ENCODE measurements at places on chromosomes 6 and 20.

DNA sequence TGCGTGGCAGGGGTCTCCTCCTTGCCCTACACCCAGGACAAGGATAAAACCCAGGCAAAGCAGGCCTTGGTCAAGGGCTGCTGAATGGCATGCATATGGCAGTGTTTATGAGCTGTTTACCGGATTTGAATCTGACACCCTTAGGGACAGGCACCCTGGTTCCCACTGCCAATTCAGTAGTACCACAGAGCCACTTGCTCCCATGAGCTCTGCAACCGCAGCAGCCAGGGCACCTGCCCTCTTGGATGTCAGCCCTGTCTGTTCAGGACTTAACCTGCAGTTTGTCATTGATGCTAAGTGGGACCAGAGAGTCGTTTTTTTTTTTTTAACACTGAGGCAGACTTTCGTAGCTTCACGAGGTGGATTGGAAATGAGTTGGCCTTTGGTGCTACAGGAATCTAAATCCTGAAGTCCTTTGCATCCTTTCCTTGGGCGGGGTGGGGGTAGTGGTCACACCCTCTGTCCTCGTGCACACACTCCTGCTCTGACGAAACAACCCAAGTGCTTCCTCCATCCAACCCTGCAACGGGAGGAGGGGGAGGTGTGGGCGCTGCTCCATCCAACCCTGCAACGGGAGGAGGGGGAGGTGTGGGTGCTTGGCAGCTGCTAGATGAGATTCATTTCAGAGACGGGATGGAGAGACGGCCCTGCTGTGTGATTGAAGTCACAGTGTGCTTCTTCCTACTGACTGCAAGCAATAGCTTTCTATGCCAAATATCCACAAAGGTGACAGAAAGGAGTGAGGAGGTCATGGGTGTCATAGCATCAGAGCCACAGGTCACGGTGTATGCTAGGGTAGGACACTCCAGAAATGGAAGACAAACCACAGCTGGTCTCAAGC lies 166.5 kb downstream of the SMOC2 start:
- DNase-seq: no peak

DNA sequence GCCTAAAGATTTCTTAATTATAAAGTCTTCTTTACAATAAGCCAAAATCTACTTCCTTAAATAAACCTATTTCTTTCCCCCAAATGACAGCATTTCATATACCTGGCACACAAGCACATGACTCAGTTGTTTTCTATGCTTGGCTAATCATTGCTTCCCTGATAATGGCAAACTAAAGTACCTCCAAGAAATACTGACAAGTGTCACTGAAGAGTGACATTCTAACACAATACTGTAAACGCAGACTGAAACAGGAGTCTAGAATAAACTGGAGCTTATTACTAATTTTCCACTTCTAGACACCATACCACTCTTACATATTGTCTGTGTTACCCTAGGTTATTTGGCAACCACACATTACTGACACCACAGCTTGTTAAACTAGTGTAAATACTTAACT lies 14.3 kb downstream of the SYNCRIP start:
- no peak for DNase-seq

DNA sequence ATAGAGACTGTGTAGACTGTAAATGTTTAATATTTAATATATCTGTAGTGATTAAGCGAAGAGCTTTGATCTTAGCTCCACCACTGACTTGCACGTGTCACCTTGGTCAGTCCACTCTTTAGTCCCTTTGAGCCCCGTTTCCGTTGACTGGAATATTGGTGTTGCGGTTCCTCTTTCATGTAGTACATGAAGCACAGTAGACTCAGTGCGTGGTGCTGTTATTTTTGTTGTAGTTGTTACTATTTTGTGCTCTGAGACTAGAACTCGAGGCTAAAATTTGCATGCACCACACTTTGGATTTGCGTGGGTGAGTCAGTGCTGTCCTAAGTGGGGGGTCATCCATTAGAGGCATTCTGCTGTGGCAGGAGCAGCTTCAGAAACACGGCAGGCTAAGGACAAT lies 291.4 kb downstream of the QKI start:
- no peak for DNase-seq

DNA sequence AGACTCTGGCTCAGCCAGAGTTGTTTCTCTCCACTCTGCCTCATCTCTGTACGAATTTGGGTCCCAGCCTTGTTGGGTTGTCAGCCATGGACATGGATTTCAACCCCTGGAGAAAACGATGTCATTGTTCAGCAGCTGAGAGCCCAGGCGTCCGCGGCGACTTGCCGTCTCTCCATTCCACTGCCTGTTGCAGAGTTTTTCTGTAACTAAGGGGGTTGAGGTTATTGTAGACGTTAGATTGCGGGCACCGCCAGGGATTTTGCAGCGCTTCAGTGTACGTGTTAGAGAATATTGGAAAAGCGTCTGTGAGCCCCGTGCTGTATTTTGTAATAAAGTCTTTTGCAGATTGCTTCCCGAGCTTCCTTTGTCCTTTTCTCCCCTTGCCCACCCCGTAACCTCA lies 13.1 kb upstream of the RBM38 start:
- no peak for DNase-seq

DNA sequence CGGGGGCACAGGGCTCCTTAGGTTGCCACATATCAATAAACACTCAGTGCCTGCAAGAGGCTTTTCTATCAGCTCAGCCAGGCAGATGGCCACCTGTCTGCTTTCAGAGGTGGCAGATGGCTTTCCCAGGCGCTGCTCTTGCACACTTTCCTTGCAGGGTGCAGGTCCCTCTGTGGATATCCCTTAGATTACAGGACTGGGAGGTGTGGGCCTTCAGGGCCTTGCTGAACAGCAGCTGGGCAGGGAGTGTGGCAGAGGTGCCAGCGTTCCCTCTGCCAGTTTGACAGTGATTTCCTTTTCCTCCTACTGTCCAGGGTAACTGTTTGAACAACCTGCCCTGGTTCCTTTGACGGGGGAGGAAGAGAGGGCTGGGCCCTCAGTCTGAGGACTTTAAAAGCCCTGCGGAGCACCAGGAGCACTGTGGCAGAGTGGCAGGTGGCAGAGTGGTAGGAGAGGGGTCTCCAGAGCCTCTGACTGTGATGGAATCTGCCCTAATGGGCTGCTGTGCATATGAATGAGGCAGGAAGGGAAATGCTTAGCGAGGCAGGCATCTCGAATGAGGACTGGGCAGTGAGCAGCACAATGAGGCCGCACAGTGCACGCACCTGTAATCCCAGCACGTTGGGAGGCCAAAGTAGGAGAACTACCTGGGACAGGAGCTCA lies 34.2 kb downstream of the ABHD12 start:
- DNase-seq: no peak

DNA sequence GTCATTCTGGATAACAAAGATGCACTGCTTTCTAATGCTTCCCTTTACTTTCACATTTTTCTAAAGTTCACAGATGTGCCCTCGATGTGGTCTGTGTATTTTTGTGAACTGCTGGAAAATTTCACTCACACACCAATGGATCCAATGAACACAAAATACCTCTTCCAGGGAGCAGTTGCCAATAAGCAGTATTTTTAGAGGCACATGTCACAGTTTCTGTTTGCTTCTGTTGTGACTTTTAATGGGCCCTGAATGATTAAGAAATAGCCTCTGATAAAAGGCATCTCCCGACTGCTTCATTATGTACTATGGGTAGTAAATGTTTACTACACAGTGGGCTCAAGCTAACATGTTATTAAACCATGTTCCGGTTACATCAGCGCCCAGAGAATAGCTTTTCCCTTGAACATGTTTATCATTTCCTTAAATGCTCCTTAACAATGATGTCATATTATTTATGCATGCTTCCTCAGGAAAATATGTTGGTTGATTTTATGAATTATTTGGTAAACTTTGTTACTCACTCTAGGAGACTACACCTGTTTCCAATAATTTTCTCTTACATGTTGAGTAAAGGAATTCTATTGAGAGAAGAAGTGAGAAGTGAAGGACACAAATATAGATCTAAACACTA lies 188.0 kb downstream of the KCNQ5 start:
- no peak for DNase-seq

- no peak for DNase-seq
Observed at GRCh38 chr6:167730441-167730840, 96.3 kb upstream of the AFDN start.

- DNase-seq: no peak
Observed at GRCh38 chr6:144639654-144640053, 354.5 kb downstream of the UTRN start.

- no peak for DNase-seq
Observed at GRCh38 chr20:47479506-47479905, 22.2 kb upstream of the NCOA3 start.

DNA sequence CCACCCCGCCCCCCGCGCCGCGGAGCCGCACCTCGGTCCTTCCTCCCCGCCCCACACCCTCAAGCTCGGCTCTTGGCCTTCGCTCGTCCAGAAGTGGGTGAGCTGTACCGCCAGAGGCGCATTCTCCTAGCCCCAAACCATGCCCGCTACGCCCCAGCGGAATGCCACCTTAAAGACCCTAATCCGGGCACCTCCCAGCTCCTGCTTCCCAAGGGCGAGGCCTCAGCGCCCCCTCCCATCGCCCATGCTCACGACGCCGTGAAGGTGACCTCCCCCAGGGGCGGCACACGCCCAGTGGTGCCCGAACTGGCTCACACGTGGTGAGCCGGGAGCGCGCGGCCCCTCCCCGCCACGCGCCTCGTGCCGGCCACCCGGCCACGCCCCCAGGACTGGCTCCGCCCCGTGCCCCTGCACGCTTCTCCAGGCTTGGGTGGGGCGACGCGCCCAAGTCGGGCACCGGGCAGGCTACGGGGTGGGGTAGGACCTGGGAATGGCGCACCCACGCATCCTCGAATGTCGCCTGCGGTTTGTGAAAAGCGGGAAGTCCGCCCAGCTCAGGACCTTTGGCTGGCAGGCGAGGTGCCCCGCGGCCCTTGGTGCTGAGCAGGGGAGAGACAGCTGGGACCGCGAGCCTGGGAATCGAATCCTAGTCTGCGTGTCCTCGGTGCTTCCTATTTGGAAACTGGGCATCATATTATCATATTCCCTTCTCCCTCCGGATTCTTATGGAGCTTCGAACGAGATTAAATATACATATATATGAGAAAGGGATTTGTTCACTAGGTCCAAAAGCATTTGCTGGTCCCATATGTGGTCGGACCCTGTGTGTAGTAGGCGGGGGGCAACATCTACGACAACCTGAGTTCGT lies 941 bp upstream of the SOX12 start:
- DNase-seq: peak; percentile 72

GRCh38 chr6:28789553-28790083 lies 134.2 kb downstream of the TRIM27 start:
- DNase-seq: no peak

- no peak for DNase-seq
Observed at GRCh38 chr6:90793771-90794170, 206.9 kb upstream of the MAP3K7 start.

DNA sequence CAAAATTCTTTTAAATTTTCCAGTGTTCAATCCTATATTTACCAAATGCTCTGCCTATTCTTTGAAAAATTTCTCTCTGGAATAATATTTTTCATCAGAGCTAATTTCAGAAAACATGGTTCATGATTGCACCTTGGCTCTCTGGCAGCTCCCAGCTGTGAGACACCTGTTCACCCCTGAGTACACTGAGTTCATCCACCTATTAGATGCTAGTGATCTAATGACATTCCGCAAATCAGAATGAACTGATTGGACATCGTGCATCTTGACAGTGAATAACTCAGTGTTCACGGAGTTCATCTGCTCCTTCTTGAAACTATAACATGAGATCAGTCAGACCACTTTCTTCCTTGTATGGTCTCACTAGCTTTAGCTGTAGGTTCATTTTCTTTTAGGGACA lies 3.9 kb upstream of the SHPRH start:
- DNase-seq: no peak

GRCh38 chr6:44524476-44525227 lies 137.1 kb downstream of the CDC5L start:
- DNase-seq: no peak

GRCh38 chr6:26502165-26502564 lies 2.1 kb downstream of the BTN1A1 start:
- no peak for DNase-seq

DNA sequence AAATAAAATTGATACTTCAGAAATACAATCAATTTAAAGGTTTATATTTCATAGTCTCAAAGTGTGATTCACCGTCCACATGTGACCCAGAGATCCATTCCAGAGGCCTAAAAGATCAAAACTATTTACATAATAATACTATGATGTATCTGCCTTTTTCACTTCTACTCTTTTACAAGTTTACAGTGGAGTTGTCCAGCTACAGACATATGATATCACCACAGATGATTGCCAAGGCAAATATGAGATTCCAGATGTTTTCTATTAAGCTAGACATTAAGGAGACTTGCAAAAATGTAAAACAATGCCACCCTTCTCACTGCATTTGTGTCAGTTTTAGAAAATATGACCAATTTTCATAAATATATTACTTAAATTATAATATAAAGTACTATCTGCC lies 443.7 kb downstream of the GJA1 start:
- DNase-seq: no peak

- peak; percentile 94 for DNase-seq
Observed at GRCh38 chr6:36546920-36547645, at the start of gene STK38. Gene STK38, minus strand, starts transcription at chr6:36547479. Its CDS starts 7,277 bp downstream, at chr6:36540202.

All from AML-193 (cell line).